Smooth muscle cell of the pulmonary artery (primary cell): ENCODE measurements at places on chromosomes 16 and 17. TPM values are rescaled to one million over a fixed set of nuclear protein-coding genes. Genes with fewer than 3 reads are reported as not detected.

The CBX2 gene
- total RNA-seq, result 0.13 and 0.26 TPM in 2 replicates

The TPPP3 gene
- total RNA-seq, result 1.2 and 1.6 TPM in 2 replicates

The PRDM7 gene
- total RNA-seq, result not detected in 2 replicates

The LITAFD gene
- not detected in 2 replicates for total RNA-seq

The FNDC8 gene
- not detected in 2 replicates for total RNA-seq

The TBC1D3H gene
- total RNA-seq, result not detected in 2 replicates

The ARHGAP44 gene
- 1.7 and 5.7 TPM in 2 replicates for total RNA-seq

The CCDC78 gene
- 1.6 and 4.9 TPM in 2 replicates for total RNA-seq

The HSD17B1 gene
- total RNA-seq, result 2.0 and 5.7 TPM in 2 replicates

The SOCS7 gene
- 16.6 and 17.7 TPM in 2 replicates for total RNA-seq
